Hepatocyte (in vitro differentiated cells): ENCODE measurements at places on chromosomes 5 and 9.

DNA sequence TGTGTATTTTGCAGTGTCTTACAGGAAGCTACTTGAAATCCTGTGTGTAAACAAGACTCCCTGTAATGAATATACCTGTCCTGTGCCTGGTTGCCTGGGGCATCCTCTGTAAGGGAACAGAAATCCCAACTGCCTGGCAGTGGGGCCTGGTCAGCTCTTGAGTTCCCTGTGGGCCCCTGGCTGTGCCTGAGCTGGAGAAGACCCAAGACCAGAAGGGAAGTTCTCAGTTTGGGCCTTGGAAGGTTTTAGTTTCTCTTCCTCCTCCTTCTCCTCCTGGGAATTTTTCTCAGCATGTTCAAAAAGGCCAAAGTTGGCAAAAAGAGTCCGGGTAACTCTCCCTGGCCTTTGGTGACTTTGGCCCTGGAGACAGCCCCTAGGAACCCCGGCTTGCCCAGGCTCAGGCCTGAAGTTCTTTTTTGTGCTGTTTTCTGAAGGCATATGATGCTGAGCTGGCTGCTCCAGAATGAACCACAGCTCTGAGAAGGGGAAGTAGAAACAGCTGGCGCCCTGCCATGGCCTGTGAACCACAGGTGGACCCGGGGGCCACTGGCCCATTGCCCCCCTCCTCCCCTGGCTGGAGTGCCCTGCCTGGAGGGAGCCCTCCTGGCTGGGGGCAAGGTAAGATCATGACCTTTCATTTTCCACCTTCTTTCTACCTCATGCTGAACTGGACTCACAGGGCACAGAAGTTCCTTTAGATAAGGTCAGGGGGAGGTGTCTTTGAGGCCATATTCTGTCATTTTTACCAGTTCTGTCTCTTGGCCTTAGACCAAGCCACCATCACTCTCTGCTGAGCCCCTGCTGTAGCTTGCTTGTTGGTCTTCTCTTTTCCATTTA, 5.8 kb downstream of the TMEM268 start:
- no peak for DNase-seq

- DNase-seq, result no peak
These were observed 510.5 kb downstream of the LRRC70 start for GRCh38 chr5:63089147-63089546.

DNA sequence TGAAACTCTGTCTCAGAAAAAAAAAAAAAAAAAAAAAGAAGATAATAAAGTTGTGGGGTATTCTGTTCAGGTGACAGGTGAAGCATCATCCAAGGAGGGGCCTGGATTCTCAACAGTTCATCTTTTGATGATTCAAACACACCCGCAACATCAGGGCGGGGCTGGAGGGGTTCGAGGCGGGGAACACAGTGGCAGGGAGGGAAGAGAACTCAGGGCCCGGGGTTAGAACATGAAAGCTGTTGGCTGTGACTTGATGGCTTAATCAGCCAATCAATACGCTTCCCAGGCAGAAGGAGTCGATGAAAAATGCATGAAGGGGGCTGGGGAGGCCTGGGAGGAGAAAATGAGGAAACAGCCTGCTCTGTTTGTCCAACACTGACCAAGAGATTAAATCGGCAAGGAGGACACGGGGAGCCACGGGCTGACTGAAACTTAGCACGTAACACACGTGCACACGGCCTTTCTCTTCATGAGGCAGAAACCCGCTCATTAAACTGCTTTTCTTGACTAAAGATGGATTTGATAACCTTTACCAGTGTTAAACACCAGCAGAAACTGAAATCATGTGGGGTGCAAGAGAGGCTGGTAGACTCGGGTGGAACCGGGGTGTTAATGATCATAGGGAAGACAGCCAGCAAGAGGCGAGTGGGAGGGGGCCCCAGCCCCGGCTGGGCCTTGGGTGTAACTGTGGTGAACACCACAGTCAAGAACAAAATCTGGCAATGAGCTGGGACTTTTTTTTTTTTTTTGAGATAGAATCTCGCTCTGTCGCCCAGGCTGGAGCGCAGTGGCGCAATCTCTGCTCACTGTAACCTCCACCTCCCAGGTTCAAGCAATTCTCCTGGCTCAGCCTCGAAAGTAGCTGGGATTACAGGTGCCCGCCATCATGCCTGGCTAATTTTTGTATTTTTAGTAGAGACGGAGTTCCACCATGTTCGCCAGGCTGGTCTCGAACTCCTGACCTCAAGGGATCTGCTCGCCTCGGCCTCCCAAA, 105.7 kb upstream of the RAPGEF1 start:
- no peak for DNase-seq

GRCh38 chr5:129748913-129749880, 1.3 kb downstream of the MINAR2 start:
- DNase-seq, result no peak

DNA sequence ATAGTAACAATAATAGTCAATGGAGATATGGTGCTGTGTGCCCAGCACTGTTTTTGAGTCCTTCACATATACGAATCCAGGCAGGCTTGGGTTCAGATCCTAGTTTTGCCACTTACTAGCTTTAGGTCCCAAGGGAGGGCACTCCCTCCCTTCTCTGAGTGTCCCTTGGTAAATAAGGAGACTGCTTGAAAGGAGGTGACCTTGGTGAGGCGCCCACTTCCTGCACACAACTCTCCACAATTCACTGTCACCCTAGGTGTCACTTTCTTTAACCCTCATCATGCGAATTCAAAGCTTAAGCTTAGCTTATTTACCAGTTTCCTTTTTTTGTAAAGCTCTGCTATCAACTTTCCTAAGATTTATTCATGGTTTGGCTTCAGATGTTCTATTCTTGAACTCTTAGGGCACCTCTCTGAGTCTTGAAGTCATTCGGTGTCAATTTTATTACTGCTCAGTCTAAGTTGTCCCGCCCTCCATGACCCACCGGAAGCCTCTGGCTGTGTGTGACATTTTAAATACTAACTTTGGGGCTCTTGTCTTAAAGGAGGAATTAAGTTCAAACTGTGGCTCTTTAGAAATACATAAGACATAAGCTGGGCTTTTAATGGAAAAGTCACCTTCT, 170.7 kb upstream of the ZNF618 start:
- no peak for DNase-seq
